ENCODE measurements at places on chromosomes 16 and 17. TPM values are rescaled to one million over a fixed set of nuclear protein-coding genes. Genes with fewer than 3 reads are reported as not detected.

DNA sequence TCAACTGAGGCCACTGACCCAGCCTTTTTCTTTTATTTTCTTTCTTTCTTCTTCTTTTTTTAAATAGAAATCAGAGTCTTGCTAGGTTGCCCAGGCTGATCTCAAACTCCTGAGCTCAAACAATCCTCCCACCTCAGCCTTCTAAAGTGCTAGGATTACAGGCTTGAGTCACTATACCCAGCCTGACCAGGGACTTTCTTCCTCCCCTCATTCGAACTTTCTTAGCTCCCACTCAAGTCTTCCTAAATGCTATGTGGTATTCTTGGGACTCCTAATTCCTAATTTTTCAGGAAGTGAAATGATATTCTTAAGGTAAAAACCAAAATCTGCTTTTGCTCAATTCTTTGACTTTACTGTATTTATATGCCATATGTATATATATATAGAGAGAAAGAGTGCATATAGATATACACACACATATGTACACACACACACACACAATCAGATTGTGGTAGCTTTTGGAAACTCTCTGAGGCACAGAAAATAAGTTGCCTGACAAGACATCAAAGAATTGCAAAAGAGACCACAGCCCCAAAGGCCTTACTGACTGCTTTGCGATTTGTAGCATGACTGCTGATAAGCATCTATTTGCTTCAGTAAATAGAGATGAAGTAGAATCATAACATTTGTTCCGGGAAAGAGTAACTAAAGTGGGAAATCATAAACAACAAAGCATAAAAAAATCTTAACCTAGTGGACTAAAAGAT, 9.5 kb upstream of the AMZ2 start:
- no peak overlapping the region for H3K4me3 ChIP-seq
- peaks cover 5% of the 10 kb centered on the region for H3K4me1 ChIP-seq
- H3K36me3 ChIP-seq = no peaks in the 10 kb centered on the region
- no peak for DNase-seq
- H3K27ac ChIP-seq = no peak overlapping the region

The MAPK8IP3 gene
- 162 TPM for total RNA-seq

- peaks cover 34% of the 10 kb centered on the region for H3K4me1 ChIP-seq
- no peak for DNase-seq
- H3K4me3 ChIP-seq = peak overlapping the region; percentile 65
- H3K36me3 ChIP-seq = peaks cover 9% of the 10 kb centered on the region
These were observed 119.1 kb upstream of the SMURF2 start for GRCh38 chr17:64781014-64781756.

The C17orf107 gene
- 9.2 TPM for total RNA-seq

GRCh38 chr16:78290872-78291591, 191.6 kb downstream of the WWOX start:
- no peak overlapping the region for H3K27ac ChIP-seq
- no peaks in the 10 kb centered on the region for H3K36me3 ChIP-seq
- H3K4me1 ChIP-seq = peaks cover 10% of the 10 kb centered on the region
- H3K27me3 ChIP-seq = no peaks in the 10 kb centered on the region
- no peak for DNase-seq

DNA sequence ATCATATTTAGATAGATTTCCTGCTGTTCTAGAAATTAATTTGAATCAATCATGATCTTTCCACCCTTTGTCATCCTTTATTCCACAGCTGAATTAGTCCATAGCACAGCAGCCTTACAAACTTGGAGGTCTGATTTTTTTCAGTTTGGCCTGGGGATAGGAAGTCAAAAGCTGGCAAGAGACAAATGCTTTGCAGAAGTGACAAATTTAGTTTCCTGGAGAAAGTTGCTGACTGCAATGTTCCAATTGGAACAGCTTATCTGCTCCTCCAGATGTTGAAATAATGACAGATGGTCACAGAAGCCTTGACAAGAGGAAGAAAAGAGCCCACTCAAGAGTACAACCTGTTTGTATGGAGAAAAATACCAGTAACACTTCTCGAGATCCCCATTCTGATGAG, 1276.1 kb upstream of the CDH8 start:
- peaks cover 7% of the 10 kb centered on the region for H3K27me3 ChIP-seq
- H3K27ac ChIP-seq = no peak overlapping the region
- DNase-seq = no peak
- H3K4me1 ChIP-seq = no peaks in the 10 kb centered on the region
- H3K36me3 ChIP-seq = no peaks in the 10 kb centered on the region

The XPO6 gene
- total RNA-seq = 118 TPM

The FBXO39 gene
- not detected for total RNA-seq

The CD79B gene
- not detected for total RNA-seq

DNA sequence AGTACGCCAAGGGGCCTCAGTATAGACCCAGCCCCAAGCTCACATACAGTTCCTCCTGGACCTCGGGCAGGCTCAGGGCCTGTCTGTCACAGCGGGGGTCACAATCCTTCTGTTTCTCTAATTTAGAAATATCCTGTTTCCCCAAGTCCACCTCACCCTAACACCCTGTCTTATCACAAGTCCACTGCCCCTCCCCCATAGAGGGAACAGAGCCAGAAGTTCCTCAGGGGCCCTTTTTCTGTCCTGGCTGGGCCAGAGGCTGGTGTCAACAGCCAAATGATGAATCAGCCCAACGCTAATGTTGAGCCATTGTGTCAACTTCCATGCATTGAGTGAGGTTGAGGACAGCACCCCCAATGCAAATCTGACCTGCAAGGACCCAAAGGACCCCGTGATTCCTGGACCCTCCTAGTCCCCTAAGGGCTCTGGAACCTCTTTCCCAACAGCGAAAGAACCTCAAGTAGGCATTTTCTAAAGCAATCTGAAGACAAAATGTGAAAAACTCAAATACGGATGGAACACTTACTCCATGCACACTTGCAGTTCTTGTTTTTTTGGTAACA, 58.6 kb downstream of the PECAM1 start:
- no peak overlapping the region for H3K27ac ChIP-seq
- no peak for DNase-seq
- no peaks in the 10 kb centered on the region for H3K27me3 ChIP-seq
- H3K36me3 ChIP-seq = no peaks in the 10 kb centered on the region

DNA sequence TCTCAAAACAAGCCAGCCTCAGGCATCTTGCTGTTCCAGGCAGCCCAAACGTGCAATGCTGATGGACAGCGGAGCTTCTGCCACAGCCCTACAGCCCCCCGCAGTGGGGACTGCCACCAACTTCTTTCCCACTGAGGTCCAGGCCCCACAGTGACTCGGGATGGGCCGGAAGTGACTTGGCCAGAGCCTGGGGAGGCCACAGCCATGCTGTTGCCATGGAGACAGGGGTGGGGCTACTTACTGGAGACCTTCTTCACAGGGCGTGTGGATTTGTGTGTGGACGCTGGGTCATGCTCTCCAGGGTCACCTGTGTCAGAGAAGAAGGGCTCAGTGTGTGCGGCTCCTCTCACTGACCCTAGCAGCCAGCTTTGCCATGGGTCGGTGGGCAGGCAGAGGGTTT, 15.0 kb downstream of the TRIM25 start:
- H3K27me3 ChIP-seq = no peaks in the 10 kb centered on the region
- no peak overlapping the region for H3K4me3 ChIP-seq
- H3K36me3 ChIP-seq = peaks cover 48% of the 10 kb centered on the region
- no peak for DNase-seq

The ATP2C2 gene
- total RNA-seq = 52.5 TPM

DNA sequence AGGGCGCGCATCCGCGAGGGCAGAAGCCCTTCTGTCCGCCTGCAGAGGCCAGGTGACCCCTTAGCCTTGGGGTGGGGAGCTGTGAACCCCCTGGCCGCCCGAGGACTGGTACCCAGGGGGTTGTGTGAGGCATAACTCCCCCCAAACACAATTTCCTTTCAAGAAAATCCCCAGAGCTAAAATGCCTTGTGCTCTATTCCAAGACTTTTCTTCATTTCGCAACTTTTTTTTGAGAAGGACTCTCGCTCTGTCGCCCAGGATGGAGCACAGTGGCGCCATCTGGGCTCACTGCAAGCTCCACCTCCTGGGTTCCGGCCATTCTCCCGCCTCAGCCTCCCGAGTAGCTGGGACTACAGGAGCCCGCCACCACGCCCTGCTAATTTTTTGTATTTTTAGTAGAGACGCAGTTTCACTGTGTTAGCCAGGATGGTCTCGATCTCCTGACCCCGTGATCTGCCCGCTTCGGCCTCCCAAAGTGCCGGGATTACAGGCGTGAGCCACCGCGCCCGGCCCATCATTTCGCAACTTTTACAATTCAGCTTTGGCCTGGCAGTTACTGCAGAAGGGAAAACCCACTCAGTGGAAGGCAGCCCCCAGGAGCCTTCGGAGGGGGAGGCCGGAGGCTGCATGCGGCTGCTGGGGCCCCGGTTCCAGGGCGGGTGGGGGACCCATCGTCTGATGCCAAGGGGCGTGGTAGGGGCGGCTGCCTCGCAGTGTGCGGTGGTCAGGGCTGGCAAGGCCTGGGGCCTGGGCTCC, 963 bp upstream of the APRT start:
- H3K36me3 ChIP-seq = no peaks in the 10 kb centered on the region
- peaks cover 13% of the 10 kb centered on the region for H3K4me1 ChIP-seq
- H3K27ac ChIP-seq = peak overlapping the region; percentile 85
- no peaks in the 10 kb centered on the region for H3K27me3 ChIP-seq
- no peak for DNase-seq
- H3K4me3 ChIP-seq = peak overlapping the region; percentile 72

The CTF1 gene
- total RNA-seq = 10.3 TPM

Data from mesothelial cell of epicardium (in vitro differentiated cells).